ENCODE measurements at places on chromosomes 13 and 19.

DNA sequence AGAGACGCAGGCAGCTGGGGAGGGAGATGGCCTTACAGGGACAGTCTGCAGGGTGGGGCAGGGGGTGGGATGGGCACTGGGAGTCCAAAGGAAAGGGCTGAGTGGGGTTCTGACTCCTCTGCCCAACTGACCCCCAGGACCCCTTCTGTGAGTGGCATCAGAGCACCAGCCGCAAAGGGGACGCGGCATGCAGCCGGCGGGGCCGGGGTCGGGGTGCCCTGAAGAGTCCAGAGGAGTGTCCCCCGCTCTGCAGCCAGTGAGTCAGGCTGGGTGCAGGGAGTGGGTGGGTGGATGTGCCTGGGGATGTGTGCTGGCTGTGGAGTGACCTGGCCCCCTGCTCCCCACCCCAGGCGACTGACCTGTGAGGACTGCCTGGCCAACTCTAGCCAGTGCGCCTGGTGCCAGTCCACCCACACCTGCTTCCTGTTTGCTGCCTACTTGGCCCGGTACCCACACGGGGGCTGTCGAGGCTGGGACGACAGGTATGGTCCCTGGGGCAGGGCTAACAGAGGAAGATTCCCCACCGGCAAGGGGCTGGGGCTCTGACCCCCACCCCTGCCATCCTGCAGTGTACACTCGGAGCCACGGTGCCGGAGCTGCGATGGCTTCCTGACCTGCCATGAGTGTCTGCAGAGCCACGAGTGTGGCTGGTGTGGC, 25.8 kb downstream of the MEGF8 start:
- DNase-seq = no peak

DNA sequence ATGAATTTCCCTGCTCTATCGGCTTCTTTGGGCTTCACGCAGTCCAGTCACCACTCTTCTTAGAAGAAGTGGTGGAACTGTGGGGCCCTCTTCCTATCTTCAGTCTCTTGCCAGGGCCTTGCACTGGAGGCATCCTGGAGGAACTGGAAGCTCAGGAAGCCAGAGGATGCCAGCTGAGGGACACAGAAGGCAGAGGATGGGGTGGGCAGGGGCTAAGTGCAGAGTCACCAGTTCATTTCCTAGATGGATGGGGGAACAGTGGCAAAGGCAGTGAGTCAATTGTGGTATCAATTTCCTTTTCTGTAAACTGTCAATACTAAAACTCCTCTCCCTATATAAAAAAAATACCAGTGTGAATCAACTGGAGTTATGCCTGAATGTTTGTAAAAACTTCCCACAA, 419.7 kb downstream of the KLF12 start:
- DNase-seq = no peak

- DNase-seq = no peak
Observed at GRCh38 chr13:43405457-43405856, 381.3 kb downstream of the ENOX1 start.

GRCh38 chr13:74708629-74709028, 574.4 kb upstream of the KLF12 start:
- DNase-seq = no peak

DNA sequence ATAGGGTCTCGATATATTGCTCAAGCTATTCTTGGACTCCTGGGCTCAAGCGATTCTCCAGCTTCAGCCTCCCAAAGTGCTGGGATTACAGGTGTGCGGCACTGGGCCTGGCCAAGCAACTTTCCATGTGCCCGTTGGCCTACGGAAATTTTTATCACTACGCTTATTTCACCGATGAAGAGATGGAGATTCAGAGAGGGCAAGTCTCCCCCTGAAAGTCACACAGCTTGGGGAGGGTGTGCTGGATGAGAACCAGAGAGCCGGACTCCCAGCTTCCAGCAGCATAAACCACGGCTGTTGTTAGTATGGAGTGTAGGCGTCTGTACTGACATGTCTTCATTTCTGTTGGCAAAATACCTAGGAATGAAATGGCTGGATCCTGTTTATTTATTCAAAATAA, 11.8 kb upstream of the GNA11 start:
- DNase-seq = no peak

DNA sequence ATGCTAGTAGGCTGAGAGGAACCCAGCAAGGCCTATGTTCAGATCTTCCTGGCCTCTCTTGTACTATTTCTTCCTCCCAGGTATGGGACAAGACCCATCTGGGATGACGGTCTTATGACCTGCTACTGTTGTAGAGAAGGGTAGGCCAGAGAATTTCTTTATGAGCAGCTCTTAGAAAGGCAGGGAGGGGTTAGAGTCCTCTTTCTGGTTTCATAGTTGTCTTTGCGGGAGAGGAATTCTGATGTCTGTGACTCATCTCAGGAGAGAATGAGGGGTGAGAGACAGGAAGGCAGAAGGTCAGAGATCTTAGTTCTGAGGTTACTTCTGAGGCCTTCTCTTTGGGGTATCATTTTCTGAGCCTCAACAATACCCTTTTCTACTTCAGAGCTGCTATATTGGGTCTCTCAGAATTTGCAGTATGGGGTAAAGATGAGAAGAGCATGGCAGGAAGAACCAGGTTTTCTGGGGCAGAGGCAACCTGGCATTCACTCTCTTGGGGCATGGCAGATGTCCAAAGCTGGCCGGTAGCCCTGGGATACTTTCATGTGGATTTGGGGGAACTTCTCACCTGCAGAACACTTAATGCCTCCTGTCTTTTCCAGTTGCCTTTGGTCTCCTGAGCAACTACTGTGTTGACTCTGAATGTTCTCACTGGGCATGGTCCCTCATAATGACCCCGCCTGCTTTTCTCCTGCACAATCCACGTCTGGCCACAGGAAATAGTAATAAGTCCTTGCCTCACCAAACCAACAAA, 154.4 kb downstream of the GGACT start:
- no peak for DNase-seq

GRCh38 chr13:77492982-77493381, 42.5 kb upstream of the SCEL start:
- DNase-seq = no peak

DNA sequence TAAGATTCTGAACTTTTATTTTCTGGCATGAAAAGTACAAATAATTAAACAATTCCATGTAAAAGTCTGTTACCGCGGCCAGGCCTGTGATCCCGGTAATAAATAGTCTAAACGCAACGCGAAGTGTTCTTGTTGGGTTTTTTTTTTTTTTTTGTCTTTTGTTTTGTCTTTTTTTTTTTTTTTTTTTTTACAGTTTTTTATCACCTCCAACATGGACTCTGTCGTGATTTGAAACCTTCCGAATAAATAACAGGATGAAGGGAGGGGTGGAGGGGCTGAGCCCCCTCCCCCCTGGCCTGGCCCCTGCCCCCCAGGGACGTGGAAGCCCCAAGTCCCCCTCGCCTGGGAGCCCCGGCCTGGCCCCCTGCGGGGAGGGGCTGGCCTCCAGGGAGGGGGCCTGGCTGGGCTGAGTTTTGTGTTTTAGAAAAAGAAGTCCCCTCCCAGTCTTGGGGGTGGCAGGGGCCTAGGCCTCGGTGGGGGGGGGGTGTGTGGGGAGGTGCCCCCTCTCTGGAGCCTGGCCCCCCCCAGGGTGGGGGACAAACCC, 16.0 kb downstream of the PRKCSH start:
- DNase-seq = no peak

DNA sequence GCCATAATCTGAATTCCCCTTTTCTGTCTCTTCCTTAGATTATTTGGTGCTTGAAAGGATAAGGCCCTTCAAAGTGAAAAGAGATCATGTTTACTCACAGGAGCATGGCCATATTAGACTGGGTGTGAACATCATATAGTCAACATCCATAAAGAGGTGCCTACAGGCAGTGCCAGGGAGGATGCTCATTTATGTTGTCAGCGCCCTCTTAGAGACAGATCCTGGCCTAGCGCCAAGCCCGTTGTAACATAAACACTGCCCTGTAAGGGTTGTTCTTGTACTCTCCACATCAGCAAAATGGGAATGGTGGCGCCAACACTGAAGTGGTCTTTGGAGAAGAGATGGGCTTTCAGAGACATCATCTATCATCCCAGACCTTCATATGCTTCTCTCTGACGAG, 16.1 kb downstream of the PCDH8 start:
- DNase-seq = no peak

DNA sequence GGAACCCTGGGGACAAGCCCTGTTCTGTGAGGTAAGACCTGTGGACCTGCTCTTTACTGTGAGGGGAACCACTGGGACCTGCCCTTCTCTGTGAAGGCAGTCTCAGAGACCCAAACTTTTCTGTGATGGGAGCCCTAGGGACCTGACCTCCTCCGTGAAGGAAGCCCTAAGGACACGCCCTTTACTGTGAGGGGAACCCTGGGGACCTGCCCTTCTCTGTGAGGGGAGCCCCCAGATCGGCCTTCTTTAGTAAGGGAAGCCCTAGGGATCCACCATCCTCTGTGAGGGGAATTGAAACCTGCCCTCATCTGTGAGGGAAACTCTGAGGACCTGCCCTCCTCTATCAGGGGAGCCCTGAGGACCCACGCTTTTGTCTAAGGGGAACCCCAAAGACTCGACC, 343.5 kb downstream of the UQCRFS1 start:
- DNase-seq = no peak

DNA sequence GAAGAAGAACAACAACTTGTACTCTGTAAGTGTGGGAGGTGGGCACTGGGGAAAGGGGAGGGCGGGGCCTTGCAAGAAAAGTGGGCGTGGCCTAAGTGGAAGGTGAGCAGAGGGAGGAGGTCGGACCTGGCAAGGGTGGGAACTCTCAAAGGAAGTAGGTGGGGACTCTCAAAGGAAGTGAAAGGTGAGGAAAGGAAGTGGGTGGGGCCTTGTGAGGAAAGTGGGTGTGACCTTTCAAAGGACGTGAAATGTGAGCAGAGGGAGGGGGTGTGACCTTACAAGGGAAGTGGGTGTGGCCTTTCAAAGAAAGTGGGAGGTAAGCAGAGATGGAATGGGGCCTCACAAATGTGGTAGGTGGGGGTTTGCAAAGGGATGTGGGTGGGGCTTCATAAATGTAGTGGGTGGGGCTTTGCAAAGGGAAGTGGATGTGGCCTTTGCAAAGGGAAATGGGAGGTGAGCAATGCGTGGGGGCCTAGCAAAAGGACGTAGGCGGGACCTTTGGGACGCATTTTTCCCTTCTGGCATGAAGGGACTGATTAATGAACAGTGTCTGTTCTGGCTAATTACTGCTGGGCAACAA, 25.9 kb downstream of the ACSBG2 start:
- DNase-seq = peak; percentile 8

DNA sequence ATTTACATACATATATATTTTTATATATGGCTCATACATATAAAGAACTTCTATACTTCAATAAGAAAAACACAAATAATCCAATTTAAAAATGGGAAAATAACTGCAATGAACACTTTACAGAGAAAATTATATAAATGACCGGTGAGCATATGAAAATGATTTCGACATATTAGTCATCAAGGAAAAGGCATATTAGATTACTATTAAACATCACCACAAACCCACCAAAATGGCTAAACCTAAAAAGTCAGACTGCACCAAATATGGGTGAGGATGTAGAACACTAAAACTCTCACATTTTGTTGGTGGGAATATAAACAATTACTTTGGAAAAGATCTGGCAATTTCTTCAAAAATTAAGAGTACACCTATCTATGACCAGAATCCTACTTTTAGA, 316.2 kb downstream of the ENOX1 start:
- DNase-seq = no peak

- DNase-seq = no peak
Observed at GRCh38 chr13:51444922-51445321, 7.9 kb downstream of the INTS6 start.

DNA sequence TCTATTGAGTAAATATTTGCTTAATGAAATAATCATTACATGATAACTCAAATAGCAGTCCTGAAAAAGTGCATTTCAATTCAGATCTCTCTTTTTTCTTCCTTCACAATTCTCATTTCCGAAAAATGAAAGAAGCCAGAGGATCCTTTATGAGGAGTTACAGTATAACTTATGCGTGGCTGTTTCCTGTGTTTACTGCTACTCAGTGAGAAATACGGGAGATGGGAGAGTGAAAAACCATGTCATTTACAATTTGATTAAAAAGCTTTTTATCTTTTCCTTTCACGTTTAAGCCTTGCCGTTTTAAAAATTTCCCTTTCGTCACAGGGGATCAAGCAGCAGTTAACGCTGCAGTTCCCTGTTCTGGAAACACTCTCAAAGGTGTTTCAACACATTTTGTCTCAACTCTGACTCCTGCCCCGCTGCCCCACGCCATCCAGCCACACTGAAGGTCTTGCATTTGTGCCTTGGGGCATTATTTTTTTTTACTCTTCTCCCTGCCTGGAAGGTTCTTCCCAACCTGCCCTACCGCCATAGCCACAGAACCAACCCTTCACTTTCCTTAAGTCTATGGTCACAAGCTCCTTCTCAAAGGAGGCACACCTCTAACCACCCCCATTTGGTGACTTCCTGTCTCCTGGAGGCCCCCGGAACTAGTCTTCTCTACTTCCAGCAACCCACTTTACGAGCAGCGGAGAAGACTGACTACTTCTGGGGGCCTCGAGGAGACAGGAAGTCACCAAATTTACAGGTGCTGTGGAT, 17.0 kb downstream of the KL start:
- peak; percentile 5 for DNase-seq

GRCh38 chr19:40332669-40333068, 15.5 kb downstream of the C19orf47 start:
- no peak for DNase-seq

GRCh38 chr19:279231-279630, 12.0 kb downstream of the PLPP2 start:
- DNase-seq = no peak

GRCh38 chr13:50909605-50910484, at the start of gene RNASEH2B:
Gene RNASEH2B (plus strand): TSS chr13:50909791. CDS start chr13:50910077, 286 bp downstream.
- peak; percentile 73 for DNase-seq

DNA sequence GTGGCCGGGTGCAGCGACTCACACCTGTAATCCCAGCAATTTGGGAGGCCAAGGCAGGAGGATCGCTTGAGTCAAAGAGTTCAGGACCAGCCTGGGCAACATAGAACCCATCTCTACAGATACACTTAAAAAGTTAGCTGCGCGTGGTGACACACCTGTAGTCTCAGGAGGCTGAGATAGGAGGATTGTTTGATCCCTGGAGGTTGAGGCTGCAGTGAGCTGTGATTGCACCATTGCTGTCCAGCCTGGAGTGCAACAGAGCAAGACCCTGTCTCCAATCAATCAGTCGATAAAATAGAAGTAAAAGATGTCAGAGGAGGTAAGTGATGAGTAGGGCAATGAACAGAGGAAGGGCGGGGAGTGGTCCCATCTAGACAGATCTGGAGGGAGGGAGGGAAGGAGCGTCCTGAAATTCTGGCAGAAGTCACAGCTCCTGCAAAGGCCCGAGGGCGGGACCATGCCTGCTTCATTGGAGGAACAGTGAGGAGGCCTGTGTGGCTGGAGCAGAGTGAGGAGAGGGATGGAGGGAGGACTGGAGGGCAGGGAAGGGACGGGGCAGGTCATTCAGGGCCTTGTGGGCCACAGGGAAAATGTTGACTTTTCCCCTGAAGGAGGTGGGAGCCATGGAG, 9.7 kb downstream of the SMIM24 start:
- no peak for DNase-seq

Measured in stimulated activated CD4-positive, alpha-beta T cell treated with anti-CD3 and anti-CD28 coated beads, TNF-alpha, amount 100 ng/mL, for 24 hours (primary cell).